ENCODE measurements at places on chromosomes 13 and 19.

GRCh38 chr19:28009696-28010095 is 1203.3 kb downstream of the UQCRFS1 start:
- DNase-seq, result no peak

DNA sequence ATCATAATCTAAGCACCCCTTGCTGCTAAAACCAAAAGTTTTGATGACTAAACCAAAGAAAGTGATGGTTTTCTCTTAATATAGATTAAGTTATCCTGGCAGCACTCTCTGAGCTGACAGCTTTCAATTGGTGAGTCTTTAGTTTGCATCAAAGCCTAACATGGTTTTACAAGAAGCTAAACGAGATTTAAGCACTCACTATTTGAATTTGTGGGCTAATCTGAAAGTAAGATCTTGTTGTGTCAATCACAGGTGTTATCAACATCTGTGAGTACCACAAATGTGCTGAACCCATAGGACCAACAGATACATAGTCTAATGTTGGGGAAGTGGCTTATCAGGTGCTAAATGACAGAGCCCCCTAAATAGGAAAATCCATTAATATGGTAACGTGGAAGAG is 223.9 kb downstream of the LHFPL6 start:
- DNase-seq, result no peak

DNA sequence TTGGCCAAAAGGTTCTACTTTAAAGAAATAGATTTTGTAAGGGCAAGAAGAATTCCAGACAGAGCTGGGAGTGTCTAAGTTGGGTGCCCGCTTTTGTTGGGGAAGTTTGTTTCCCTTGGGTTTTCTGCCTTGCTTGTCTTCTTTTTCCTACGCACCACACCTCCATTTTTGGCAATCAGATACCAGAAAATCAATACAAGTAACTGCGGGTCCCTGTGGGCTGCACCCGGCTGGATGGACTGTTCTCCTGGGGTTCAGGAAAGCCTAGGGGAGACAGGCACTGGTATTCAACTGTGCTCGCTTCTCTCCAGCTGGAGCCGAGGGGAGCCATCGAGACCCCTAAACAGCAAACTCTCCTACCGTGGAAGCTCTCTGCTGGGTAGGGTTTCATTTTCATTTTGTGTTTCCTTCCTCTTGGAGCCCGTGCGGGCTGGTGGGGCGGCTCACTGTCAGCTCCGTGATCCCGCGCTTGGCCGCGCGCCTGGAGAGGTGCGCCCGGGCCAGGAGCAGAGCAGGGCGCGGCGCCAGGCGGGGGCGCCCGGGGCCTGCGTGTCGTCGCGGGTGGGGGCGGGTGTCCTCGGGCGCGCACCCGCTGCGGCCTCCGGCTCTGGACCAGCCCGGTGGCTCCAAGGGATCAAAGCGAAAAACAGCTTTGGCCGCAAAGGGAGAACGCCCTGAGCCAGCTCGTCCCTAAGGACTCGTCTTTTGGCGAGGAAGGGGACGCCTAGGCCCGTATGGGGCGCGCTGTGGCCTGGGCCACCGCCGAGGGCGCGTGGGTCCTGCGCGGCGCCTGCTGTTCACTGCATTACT is 347.2 kb downstream of the ZNF536 start:
- DNase-seq, result no peak

GRCh38 chr13:42747399-42747873 is 33.9 kb upstream of the FAM216B start:
- DNase-seq, result peak; percentile 99

DNA sequence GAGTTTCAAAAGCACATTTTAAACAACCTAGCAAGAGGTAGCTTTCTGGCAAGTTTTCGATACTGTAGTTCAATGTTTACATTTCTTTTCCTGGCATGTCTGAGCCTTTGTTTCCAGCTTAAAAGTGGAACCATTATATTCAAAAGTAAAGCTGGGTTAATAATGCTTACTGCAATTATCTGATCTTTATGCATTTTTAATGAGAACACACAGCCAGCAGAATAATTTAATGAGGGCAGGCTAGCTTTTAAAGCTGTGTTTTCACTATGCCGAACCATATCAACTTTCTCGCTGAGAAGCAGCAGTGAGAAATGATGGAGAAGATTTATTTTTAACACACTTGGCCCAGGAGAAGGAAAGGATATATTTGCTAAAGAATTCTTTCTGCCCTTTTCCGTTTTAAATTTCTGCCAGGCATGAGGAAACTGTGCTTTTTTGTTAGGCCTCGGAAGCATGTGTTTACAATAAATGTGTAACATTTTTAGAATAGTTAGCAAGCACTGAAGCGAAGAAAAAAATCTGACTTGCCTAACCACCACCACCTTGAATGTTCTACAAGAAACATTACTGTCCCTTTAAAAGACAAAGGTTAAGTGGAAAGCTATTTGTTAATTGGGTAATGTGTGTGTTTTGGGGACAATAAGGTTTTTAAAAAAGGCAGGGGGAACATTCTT is 1.0 kb downstream of the MBNL2 start:
- DNase-seq, result no peak

Measured in fibroblast of the conjunctiva (primary cell).